ENCODE measurements at places on chromosomes 11 and 22. TPM values are rescaled to one million over a fixed set of nuclear protein-coding genes. Genes with fewer than 3 reads are reported as not detected.

- H3K27me3 ChIP-seq = no peaks in the 10 kb centered on the region
- peaks cover 40% of the 10 kb centered on the region for H3K4me1 ChIP-seq
- no peak for DNase-seq
- H3K36me3 ChIP-seq = no peaks in the 10 kb centered on the region
- no peak overlapping the region for H3K4me3 ChIP-seq
Observed at GRCh38 chr11:8087756-8088155, 6.7 kb downstream of the TUB start.

- no peak overlapping the region for H3K27ac ChIP-seq
- no peak overlapping the region for H3K4me3 ChIP-seq
- no peaks in the 10 kb centered on the region for H3K36me3 ChIP-seq
- H3K4me1 ChIP-seq = no peaks in the 10 kb centered on the region
- DNase-seq = no peak
Observed at GRCh38 chr11:3137486-3138177, 27.5 kb downstream of the OSBPL5 start.

GRCh38 chr11:46890665-46891064 is 27.7 kb downstream of the LRP4 start:
- peaks cover 25% of the 10 kb centered on the region for H3K36me3 ChIP-seq
- no peak overlapping the region for H3K27ac ChIP-seq

- H3K27ac ChIP-seq = no peak overlapping the region
- no peak for DNase-seq
- H3K27me3 ChIP-seq = no peaks in the 10 kb centered on the region
- H3K4me3 ChIP-seq = no peak overlapping the region
- H3K36me3 ChIP-seq = no peaks in the 10 kb centered on the region
Observed at GRCh38 chr11:1706634-1707400, 9.8 kb downstream of the KRTAP5-6 start.

GRCh38 chr22:45221201-45221600 is 19.5 kb downstream of the KIAA0930 start:
- no peak for DNase-seq
- H3K27ac ChIP-seq = peak overlapping the region; percentile 33
- H3K4me3 ChIP-seq = no peak overlapping the region
- no peaks in the 10 kb centered on the region for H3K36me3 ChIP-seq
- H3K4me1 ChIP-seq = peaks cover 8% of the 10 kb centered on the region

DNA sequence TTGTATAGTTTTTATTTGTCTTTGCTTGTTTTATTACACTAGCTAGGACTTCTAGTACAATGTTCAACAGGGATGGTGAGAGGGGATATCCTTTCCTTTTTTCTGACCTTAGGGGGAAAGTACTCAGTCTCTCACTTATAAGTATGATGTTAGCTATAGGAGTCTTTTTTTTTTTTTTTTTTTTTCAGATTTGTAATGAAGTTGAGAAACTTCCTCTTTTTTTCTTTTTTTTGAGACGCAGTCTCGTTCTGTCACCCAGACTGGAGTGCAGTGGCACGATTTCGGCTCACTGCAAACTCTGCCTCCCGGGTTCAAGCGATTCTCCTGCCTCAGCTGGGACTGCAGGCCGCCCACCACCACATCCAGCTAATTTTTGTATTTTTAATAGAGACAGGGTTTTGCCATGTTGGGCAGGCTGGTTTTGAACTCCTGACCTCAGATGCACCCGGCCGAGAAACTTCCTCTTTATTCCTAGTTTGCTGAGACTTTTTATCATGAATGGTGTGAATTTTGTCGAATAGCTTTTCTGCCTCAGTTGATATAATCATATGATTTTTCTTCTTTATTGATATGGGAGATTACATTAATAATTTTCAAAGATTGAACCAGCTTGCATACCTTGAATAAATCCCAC is 10.9 kb downstream of the TRIM22 start:
- no peaks in the 10 kb centered on the region for H3K27me3 ChIP-seq
- no peak overlapping the region for H3K4me3 ChIP-seq
- H3K27ac ChIP-seq = no peak overlapping the region
- DNase-seq = no peak
- H3K4me1 ChIP-seq = no peaks in the 10 kb centered on the region

DNA sequence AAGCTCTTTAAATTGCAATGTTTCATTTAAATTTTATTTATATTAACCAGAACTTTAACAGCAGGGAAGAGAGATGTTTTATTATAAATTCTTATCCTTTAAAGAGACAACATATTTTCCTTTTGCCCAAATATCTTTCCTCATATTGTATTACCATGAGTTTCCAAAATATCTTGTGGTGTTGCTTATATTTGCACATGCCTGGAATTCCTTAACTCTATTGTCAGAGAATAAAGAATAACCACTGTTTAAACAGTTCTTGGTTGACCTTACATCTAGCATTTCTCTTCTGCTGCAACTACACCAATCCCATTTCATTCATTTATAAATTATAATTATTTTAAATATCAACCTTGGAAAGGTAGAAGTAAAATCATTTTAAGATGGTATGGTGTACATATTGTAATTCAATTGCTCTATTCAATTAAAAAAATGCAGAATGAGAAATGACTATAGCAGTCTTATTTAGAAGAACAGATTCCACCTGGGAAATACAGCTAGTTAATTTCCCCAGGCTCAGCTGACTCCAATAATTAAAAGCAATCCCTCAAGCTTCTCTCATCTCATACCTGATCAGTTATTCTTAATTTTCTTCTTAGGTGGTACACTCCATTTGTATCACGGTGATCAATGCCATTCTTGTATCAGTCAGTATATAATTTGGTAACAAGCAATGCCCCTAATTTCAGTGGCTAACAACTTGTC is 923.3 kb downstream of the KCNA4 start:
- H3K27ac ChIP-seq = no peak overlapping the region
- no peaks in the 10 kb centered on the region for H3K27me3 ChIP-seq
- H3K4me3 ChIP-seq = no peak overlapping the region
- H3K36me3 ChIP-seq = no peaks in the 10 kb centered on the region

DNA sequence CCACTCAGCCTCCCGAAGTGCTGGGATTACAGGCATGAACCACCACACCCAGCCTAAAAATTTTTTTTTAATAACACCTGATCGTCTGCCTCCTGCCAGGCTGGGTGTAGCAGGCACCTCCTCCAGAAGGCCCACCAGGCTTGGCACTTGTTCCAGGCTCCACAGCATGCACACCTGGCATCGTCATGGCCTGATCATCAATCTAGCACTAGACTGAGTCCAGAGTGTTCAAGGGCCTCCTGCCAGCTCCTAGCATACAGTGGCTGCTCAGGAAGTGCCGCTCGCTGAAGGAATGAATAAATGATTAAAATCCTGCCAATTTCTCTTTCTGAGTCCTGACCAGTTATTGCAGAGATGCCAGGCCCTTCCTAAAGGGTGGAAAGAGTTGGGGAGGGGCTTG is 3.5 kb upstream of the PDGFB start:
- DNase-seq = no peak
- H3K27me3 ChIP-seq = peaks cover 58% of the 10 kb centered on the region
- H3K27ac ChIP-seq = no peak overlapping the region
- no peak overlapping the region for H3K4me3 ChIP-seq

DNA sequence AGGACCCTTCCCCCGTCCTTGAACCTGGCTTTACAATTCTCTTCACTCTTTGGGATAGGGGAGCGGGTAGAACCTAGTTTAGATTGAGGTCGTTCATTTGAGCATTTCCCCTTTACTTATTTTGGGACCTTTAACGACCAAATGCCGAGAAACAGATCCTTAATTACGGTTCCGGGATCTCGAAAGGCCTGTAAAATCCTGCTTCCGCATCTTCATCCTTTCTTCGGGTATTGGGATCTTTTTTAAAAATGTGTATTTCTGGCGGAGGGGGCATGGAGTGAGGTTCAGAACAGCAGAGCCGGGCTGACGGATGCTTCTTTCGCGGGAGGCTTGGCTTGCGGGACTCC is 395 bp upstream of the HIPK3 start:
- no peaks in the 10 kb centered on the region for H3K36me3 ChIP-seq
- no peak for DNase-seq
- peaks cover 24% of the 10 kb centered on the region for H3K4me1 ChIP-seq

DNA sequence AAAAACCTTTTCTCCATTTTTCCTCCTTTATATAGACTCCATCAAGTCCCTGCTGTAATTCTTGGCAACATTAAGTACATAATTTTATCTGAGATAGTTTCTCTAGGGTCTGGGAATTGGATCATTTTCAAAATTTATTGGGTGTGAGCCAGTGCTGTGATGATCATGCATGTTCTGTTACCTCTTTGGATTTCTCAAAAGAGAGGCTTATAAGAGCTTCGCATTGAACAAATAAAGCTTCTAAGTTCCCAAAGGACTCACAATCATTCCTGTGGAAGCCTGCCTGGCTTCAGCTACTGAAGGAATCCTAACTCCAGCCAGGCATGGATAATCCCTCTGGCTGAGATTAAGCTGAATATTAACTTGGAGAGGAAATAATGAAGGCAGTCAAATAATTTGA is 208.5 kb downstream of the RAB38 start:
- H3K27me3 ChIP-seq = no peaks in the 10 kb centered on the region
- no peak overlapping the region for H3K4me3 ChIP-seq

- no peaks in the 10 kb centered on the region for H3K27me3 ChIP-seq
- DNase-seq = peak; percentile 9
- no peak overlapping the region for H3K27ac ChIP-seq
- H3K4me3 ChIP-seq = no peak overlapping the region
- H3K4me1 ChIP-seq = no peaks in the 10 kb centered on the region
Observed at GRCh38 chr11:100887659-100888058, 200.6 kb downstream of the ARHGAP42 start.

Gene CPT1B
- total RNA-seq = 5.5 TPM

Gene SCGB1D2
- not detected for total RNA-seq

Gene MS4A12
- 0.21 TPM for total RNA-seq

Gene DCDC1
- 0.27 TPM for total RNA-seq

Gene RCOR2
- 60.1 TPM for total RNA-seq

Gene CNIH2
- 10.8 TPM for total RNA-seq

Gene CCDC85B
- total RNA-seq = 57.3 TPM
